ENCODE measurements at places on chromosomes 3 and 15.

GRCh38 chr3:75180945-75181298 is 483.2 kb upstream of the FRG2C start:
- DNase-seq: no peak

GRCh38 chr3:14369675-14370669 is 32.4 kb upstream of the SLC6A6 start:
- no peak for DNase-seq

DNA sequence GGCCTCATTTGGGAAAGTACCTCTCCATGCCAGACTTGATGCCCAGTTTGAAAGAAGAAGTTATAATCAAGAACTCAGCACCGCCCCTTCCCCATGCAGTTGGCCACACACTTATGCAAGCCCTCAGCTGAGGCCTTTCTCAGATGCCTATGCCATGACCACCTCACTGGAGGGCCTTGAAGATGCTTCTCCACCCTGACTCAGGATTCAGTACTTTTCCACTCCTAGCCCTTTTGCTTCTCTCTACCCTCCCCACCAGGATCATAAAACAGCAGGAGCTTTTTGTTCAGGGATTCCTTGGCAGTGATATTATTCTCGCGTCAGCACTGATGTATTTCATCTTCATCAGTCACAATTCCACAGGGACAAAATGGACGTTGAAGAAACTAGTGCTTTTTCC is 313.5 kb downstream of the PYDC2 start:
- DNase-seq: no peak

DNA sequence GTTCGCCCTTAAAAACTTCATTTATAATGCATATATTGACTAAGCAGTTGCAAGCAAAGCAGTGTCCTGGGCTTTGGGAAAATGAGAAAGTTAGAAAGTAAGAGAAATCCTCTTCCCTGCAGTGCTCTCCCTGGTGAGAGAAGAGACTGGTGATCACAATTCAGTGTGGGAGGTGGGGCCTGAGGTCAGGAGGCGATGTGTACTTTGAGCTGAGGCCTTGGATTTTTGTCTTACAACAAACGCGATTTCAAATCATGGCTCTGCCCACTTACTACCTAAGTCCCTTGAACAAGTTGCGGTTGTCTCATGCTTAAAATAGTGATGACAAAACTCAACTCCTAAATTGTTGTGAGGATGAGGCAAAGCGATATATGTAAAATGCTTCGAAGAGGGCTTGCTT is 316.3 kb upstream of the NECTIN3 start:
- DNase-seq: no peak

DNA sequence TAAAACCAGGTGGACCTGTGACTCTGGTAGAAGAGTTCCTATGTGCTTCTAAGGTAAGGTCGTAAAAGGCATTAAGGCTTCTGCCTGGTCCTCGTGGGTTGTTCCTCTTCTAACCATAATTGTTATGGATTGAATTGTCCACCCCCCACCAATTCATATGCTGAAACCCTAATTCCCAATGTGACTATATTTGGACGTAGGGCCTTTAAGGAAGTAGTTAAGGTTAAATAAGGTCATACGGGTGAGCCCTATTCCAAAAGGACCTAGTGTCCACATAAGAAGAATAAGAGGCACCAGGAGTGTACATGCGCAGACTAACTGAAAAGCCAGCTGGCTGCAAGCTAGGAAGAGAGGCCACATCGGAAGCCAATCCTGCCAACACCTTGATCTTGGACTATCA is 1.9 kb downstream of the ADPGK start:
- no peak for DNase-seq

DNA sequence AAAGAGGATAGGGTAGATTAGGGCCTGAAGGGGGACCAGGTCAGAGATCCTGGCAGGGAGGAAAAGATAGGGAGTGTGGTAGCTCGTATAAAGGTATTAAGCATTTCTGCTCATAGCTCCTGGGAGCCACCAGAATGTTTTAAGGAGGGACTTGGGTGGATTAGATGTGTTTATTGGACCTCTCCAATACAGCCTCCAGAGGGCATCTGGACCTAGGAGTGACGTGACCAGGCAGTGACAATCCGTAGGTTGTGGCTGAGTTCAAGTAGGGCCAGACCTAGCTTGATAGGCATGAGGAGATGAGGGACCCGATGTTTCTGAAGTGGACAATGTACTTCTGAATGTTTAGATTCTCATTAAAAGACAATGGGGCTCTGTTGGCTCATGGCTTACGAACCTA is 435.2 kb downstream of the MCTP2 start:
- DNase-seq: no peak

GRCh38 chr3:5348229-5348902 is 160.9 kb downstream of the EDEM1 start:
- DNase-seq: no peak

DNA sequence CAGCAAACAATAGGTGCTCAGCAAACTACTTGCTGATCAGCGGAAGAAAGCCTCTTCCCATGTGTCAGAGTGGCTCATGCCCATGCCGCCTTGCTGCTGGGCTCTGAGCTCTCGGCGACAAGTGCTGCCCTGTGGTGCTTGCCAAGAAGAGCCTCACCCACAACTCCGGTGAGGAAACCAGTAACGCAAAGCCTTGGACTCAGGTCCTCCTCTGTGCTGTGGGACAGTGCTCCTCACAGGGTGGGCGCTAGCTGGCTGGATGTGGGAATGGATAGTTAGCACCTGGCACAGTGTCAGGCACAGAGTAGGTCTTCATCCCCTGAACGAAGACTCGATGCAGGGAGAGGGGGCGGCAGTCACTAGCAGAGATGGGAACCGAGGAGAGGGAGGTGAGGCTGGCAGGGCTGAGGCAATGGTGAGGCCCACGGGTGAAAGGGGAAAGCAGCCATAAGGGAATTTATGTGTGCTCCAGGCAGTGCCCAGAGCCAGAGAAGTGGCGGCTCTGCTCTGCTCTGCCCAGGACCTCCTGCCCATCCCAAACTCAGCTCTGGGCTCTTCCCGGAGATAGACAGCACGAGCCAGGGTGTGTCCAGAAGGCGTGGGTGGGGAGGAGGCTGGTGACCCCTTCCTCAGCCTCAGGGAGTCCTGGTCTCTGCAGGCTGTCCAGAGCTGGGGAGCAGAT is 55.7 kb downstream of the IQSEC1 start:
- DNase-seq: no peak

- no peak for DNase-seq
Observed at GRCh38 chr3:21020681-21021080, 730.3 kb downstream of the ZNF385D start.

- DNase-seq: no peak
Observed at GRCh38 chr15:68484696-68485400, 52.9 kb upstream of the ITGA11 start.

Measured in spinal cord (tissue), 10 donors.